ENCODE measurements at places on chromosomes 2 and 18.
A peak's percentile ranks its signal among the peaks of the same experiment; 100 is the strongest.

GRCh38 chr2:7692657-7693161 is 775.5 kb downstream of the RNF144A start:
- ATAC-seq, result no peak

DNA sequence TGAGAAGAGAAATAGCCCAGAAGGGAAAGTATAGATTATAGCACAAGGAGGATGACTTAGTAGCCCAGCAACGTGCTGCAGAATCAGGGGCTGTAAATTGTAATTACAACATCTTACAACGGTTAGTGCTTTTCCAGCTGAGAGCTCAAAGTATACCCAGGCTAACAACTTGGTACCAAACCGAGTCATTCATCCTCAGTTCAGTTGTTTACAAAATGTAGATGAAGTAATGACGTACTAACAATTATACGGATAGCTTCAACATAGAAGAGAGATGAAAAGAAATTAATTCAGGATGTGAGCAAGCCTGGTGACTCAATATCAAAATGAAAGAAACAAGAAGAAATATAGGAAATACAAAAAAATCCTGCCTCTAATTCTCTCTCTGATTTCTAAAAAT is 99.2 kb downstream of the DYNAP start:
- no peak for ATAC-seq

DNA sequence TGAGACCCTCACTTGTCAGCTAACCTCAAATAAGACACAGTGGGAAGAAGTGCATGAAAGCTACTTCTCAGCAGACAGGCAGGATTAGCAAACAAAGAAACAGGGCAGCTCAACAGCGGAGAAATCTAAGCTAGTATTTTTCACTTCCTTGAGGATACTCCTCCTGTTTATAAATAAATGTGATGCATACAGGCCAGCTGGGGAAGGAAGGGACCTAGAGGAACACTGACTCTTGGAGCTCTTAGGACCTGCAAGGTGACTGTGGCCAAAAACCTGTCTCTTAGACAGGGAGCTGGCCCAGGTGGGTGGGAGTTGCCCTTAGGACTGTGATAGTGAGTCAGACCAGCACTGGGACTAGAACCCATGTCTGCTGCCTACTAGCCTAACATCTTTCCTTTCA is 4.8 kb downstream of the REEP1 start:
- ATAC-seq, result no peak

DNA sequence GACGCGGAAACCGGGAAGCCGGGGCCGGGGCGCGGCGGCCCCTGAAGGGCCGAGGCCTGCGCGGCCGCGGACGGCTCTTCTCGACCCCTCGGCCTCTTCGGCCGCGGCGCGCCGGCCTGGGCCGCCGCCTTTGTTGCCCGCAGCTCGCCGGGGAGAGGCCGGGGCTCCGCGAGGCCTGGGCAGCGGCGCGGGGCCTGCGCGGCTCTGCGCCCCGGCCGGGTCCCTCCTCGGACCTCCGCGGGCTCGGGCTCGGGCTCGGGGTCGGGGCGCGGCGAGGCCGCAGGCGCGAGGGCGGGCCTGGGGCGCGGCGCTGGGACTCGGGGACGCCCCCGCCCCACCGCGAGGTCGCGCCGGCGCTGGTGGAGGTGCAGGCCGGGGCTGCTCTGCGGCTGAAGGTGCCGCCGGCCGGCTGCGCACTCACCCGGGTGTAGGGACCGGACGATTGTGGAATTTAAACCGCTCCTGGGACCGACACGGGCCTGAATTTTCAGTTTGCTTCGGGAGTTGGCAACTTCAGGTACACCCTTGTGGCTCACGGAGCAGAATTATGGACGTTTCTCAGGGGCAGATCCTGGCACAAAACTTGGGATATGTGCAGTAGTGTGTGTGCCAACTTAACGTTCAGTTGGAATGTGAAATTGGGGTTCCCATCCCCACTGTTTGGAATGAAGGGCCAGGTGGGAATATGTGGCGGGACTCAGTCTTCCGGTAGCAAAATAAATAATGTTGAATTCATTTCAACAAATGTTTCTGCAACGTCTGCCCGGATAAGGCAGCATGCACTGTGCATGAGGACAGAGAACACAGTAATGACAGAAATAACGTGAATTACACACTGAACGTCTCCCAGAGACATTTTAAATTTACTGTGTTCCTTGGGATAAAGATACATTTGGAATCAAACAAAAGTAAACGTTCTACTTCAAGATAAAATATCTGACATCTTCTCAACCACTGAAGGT is 787 bp downstream of the SOCS6 start:
- ATAC-seq, result peak; percentile 46

- no peak for ATAC-seq
These were observed 457.7 kb downstream of the CBLN2 start for GRCh38 chr18:72086421-72086820.

DNA sequence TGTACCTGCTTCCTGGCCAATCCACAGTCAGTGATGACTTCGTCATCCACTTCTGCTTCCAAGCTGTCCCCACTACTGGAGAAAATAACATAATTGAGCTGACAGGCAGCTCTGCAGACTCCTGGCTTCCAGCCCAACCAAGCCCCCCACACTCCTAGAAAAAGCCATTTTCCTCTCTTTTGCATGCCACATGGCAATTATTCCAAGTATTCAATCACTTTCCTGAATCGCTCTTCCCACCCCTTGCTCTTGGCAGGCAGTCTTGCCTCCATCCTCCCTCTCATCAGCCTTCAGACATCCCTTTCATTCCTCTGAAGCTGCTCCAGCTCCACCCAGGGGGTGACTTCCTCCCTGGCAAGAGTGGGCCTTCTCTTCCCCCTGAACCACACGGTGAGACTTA is 14.3 kb upstream of the ST8SIA5 start:
- no peak for ATAC-seq

GRCh38 chr2:218858671-218859555 is 692 bp upstream of the WNT6 start:
- peak; percentile 10 for ATAC-seq

- no peak for ATAC-seq
These were observed 59.3 kb upstream of the ANKRD44 start for GRCh38 chr2:197369933-197370320.

GRCh38 chr2:208266553-208266893 is 468 bp downstream of the PIKFYVE start:
- ATAC-seq, result no peak

- no peak for ATAC-seq
These were observed 624.9 kb downstream of the CBLN2 start for GRCh38 chr18:71919211-71919610.

GRCh38 chr2:36650031-36650829 is 46.3 kb upstream of the VIT start:
- peak; percentile 52 for ATAC-seq

- ATAC-seq, result no peak
These were observed 68.3 kb downstream of the RIF1 start for GRCh38 chr2:151478011-151478410.

DNA sequence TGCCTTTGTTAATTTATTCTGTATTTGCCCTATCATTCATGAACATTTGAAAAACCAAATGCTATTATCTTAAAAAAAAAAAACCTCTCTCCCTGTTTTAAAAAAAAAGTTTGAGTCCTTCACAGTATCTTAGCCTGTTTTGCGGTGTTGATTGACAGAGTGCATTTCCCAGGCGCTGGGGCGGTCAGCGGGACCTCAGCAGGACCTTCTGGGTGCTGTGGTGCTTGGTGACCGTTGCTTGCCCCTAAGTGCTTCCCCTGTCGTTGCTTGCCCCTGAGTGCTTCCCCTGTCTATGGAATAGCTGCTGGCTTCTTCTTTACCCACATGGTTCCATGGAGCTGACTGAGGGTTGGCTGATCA is 12.1 kb downstream of the ATP6V1C2 start:
- ATAC-seq, result no peak

DNA sequence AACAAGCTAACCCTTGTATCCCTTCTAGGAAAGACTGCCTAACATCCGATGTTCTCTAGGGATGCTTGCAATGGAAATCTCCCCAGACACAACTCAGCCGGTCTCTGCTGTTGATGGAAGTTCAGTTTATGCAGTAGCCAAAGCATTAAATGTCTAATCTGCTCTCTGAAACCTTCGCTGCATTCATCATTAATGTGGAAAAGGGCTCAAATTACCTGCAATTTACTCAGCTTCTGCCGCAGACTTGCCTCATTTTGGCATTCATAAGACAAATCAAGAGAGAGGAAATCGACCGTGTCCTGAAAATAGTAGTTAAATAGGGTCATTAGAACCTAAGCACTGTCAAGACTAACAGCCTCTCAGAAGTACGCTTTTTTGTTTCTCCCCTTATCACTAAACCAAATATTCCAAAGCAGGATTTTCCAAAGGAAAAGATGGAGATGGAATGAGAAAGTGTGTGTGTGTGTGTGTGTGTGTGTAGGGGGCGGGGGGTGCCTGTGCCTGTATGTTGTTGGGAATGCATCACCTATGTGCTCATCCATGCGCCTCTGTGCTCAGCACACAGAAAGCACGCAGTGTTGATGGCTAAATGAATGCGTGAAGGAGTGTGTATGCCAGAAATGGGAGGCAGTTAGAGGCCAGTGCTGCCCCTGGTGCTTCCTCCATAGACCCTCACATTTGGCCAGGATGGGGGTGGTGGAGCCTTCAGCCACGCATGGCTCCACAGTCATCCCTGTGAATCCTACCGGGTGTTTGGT is 7.4 kb downstream of the LCT start:
- no peak for ATAC-seq

GRCh38 chr18:22856870-22857269 is 76.3 kb upstream of the RBBP8 start:
- no peak for ATAC-seq

DNA sequence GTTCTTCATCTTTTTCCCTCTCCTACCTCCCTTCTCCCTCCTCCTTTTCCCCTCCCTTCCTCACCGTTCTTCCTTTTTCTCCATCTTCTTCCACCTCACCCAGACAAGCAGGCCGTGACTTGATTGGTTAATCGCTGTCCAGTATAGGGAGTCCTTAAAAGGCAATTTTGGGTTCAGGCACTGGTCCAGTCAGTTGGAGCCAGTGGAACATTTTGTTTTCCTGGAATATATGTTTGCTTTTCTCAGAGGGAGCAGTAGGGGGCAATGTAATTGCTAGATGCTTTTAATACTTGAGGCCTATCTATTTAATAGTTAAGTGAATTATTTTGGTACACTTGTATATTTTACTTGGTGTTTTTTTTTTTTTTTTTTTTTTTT is 15.0 kb downstream of the ELAC1 start:
- ATAC-seq, result no peak

DNA sequence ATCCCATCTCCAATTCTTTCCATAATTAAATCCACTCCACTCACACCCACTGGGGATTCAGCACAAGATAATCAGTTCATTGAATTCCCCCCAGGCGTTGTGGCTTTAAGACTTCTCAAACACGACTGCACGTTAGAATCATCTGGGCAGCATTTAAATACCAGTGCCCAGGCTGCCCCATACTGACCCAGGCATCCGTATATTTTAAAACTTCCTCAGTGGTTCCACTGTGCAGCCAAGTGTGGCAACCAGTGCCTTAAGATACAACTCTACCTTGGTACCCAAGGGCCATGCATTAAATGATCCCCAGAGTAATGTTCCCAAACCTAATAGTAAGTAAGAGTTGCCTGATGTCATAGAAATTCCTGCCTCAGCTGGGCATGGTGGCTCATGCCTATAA is 54.3 kb upstream of the BZW1 start:
- no peak for ATAC-seq

DNA sequence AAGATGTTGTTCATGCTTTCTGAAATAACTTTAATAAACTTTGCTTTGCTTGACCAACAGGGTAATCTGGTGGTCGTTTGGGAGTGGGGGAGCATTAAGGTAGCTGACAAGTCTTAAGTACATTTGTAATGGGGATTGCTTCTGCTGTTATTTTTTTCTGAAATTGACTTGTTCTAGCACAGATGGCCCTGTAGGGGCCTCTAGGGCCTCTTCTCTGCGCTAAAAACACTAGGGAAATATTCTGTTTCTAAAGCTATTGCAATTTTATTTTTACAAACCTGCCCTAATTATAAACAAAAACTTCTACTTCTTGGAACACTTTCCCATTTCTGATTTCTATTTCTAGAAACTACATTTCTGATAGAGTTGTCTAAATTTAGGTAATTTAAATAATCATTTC is 191.3 kb upstream of the KCNJ3 start:
- ATAC-seq, result no peak

GRCh38 chr18:31099450-31100230 is 2.6 kb downstream of the DSC2 start:
- ATAC-seq, result no peak

DNA sequence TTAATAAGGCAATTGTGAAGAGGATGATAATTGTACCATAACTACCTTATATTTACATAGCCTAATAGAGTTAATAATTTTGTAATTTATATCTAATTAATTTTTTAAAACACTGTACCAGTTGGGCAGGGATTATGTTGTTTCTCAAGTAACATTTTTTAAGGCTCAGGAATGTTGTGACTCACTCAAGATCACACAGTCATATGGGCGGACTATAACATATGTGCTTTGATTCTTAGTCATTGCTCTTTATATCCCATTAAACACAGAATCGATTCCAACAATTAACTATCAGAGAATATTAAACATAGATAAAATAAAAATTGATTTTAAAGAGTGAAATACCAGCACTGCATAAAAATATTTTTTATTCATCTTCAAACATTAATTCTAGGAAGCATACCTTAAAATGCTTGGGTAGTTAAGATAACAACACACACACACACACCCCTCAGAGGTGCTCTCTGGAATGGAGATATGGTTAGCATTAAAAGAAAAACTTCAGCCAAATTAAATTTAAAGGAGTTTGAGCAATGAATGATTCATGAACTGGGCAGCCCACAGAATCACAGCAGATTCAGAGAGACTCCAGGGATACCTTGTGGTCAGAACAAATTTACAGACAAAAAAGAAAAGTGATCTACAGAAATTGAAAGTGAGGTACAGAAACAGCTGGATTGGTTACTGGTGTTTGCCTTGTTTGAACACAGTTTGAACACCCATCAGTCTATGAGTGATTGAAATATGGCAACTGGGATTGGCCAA is 869.4 kb upstream of the ID2 start:
- ATAC-seq, result no peak

DNA sequence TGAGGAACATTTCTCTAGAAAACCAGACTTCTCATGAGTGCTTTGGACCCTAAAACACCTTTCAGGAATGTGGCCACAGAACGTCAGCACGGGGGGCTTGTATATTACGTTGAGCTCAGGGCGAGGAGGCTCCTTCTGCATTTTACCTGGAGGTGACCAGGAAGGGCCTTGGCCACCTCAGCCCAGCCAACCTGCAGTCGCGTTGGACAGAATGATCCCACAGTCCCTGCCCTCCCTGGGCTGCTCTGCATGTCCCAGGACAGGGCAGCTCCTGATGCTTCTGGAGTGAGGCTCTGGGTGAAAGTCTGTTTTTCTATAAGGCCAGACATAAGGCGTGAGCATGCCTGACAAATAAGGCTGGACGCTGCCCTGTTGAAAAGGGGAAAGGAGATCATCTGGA is 121.9 kb downstream of the NDUFA10 start:
- ATAC-seq, result no peak

- no peak for ATAC-seq
These were observed 12.1 kb upstream of the AMER3 start for GRCh38 chr2:130743278-130743677.

All from stimulated activated memory B cell treated with anti-CD40 and anti-IgM and Interleukin-4, amounts not matched to agents 10 μg/mL and 1 μg/mL and 100 μg/mL, for 72 hours (primary cell).